ENCODE measurements at places on chromosomes 3 and 15.

GRCh38 chr15:87080547-87080946 lies 1000.9 kb downstream of the AGBL1 start:
- DNase-seq = peak; percentile 14

DNA sequence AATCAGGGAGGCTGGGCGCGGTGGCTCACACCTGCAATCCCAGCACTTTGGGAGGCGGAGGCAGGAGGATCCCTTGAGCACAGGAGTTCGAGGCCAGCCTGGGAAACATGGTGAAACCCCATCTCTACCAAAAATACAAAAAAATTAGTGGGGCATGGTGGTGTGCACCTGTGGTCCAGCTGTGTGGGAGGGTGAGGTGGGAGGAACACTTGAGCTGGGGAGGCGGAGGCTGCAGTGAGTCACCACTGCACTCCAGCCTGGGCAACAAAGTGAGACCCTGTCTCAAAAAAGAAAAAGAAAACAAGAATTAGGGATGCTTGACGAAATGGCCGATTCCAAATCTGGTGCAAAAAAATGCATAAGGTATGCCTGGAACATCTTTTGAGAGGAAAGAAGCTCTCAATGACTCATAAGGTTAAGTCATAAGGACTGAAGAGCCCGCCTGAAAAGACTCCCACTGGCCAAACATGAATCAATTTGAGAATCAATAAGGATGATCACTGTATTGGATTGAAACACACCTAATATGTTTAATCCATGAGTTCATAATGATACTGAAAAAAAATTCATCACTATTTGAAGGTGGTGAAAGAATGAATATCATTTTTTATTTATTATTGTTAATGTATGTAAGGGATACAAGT lies 27.7 kb downstream of the BLM start:
- no peak for DNase-seq

DNA sequence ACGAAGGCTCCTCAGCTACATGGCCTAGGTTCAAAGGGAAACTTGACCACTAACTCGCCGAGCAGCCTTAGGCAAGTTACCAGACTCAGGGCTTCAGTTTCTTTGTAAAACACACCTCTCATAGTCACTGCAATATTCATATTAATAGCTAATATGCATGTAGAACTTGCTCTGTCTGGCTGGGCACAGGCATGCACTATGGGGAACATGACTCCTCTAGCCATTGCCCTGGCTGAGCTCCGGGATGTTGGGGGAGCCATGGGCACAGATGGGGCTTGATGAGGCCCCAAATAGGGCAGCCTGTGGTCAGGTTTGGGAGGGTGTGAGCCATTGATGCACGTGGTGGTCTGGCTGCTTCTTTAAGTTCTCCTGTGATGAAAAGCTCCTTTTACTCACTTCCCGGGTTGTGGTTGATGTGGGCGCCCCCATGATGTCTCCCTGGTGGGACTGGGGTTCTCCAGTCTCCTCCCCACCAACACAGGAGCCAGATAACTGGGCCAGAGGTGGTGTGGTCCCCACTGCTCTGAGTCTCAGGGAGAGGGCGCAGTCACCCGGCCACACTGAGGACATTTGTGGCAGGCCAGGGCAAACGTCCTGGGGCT lies 29.4 kb upstream of the DUSP7 start:
- DNase-seq = no peak

GRCh38 chr3:138297876-138298275 lies 31.8 kb downstream of the NME9 start:
- no peak for DNase-seq

DNA sequence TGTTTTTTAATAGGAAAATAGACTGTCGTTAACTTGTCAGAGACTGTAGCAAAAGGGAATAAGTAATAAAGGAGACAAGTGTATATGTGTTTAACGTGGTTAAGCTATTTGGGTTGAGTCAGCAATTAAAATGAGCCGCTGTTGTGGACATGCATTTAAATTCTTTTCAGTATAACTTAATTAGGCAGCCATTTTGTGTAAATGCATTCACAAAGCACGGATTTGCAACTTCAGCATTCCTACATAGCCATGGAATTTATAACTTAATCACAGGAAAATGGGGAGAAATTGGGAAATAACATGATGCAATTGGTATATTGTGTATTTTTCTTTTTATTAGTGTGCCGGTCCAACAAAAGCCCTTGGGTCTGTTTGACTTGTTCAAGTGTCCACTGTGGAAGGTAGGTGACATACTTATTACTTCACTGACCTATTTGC lies 27.9 kb downstream of the USP3 start:
- no peak for DNase-seq

All from HS-5 (cell line).